ENCODE measurements at places on chromosomes 4 and X.

DNA sequence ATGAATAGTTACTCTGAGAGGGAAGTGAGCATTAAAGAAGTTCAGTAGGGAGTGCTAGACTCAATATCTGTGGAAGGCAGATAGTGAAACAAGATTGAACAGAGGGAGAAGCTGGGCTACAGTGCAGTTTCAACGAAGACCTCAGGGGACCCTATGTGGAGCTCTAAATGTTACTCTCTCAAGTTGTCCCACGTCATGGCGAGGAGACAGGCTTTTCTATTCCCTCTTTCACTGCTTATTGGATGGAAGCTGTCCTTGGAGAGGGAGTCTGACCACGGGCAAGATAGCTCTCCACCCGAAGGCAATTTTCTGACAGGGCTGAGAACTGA lies 42.3 kb upstream of the CCSER1 start:
- DNase-seq, result no peak

- DNase-seq, result peak; percentile 10
Measured at GRCh38 chr4:89438102-89438831, 130.7 kb upstream of the GPRIN3 start.

DNA sequence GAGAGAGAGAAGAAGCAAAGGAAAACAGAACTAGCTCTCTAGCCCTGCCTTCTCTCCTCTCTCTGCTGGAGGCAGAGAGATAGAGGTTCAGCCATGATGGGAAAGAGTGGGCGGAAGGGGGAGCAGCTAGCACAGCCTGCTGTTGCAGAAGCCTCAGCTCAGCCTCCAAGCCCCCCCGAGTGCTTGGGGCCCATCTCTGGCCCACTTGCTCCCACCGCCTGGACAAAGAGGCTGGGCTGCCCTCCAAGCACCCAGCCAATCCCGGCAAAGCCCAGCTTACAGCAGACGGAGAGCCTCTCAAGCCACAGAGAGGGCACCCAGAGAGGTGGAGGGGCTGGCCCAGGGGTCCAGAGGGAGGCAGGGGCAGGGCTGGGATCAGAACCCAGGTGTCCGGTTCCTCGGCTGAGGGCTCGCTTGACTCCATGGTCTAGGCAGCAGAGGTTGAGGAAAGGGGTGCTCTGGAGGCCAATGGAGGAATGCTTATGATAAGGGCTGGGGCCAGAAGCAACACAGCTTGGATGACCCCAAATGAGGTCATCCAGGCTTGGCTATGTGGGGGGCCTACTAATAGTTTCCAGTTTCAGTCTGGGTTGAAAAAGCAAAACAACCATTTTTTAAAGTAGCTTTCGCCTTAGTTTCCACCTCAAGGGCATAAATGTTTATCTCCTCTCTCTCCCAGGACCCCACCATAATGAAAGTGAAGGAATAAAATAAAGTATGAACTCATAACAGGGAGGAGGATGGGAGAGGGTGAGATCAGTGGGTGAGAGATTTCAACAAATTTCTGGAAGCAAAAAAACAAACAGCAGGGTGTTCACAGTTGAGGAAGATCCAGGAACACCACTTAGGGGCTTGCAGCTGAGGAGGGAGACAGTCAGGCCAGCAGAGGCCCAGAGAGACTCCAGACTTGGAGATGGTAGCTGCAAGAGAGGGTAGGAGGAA lies 24.9 kb upstream of the IQSEC2 start:
- no peak for DNase-seq

GRCh38 chr4:56674984-56675383 lies 6.1 kb downstream of the HOPX start:
- DNase-seq, result no peak

- DNase-seq, result no peak
Measured at GRCh38 chr4:88070031-88070430, 62.6 kb downstream of the PKD2 start.

- no peak for DNase-seq
Measured at GRCh38 chr4:173091362-173091761, 77.2 kb upstream of the GALNT7 start.

All from heart right ventricle (tissue), 16 donors.